ENCODE measurements at places on chromosomes 3 and 15.

GRCh38 chr15:43169888-43170287 is 15.3 kb upstream of the CCNDBP1 start:
- DNase-seq: no peak

DNA sequence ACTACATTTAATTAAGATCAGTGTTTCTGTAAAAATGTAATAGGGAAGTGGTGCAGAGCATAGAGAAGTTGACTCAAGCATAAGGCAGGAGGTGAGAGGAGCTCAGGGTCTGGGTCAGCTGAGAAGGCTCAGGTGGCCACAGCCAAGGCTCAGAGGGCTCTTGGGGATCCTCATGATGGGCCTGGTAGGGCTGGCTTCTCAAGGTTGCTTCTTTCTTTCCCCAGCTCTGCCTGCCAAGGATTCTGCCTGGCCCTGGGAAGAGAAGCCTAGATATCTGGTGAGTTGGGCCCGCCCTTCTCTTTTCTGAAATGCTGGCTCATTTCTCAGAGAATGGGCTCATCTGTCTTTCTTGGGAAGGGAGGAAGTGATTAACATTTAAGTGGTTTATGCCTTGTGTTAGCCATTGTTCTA is 6.5 kb downstream of the ZNF589 start:
- peak; percentile 36 for DNase-seq

DNA sequence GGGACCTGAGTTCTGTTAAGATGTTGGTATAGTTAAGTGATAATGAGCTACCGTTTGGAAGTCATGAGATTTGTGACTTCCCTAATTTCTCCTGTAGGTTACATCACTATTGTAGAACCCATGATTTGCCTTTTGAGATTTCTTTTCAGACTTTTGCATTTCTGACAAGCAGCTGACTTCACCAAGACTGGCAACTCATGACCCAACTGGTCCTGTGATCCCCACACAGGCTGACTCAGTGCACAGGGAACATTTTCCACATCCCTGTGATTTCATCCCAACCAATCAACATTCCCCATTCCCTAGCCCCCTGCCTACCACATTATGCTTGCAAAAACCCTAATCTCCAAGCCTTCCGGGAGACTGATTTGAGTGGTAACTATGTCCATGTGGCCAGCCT is 242.1 kb upstream of the PDZRN3 start:
- peak; percentile 18 for DNase-seq

DNA sequence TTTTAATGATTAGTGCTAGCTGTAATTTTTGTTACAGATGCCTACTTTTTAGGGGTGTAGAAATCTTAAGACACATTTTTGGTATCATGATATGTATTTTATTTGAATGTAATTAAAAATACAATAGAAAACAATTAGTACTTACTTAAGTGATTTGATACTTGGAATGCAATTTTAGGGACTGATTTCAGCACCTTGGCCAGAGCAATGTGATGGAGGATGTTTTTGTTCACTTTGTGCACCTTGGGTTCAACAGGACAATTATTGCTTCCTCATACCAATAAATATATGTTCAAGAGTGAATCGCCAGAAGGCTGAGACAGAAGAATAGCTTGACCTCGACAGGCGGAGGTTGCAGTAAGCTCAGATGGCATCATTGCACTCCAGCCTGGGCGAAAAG is 22.3 kb downstream of the GMNC start:
- DNase-seq: peak; percentile 19

DNA sequence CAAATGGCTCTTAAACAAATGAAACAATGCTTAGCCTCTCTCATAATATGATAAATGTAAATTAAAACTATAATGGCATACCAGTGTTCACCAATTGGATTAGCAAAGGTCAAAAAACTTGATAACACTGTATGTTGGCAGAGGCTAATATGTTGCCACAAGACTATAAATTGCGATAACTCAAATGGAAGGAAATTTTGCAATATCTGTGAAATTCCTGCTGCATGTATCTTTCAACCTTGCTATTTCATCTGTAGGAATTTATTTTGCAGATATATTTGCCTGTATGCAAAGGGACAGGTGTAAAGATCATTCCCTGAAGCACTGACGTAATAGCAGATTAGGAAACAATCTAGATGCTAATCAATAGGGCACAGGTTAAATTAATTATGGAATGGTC is 191.4 kb upstream of the EIF1B start:
- DNase-seq: no peak

DNA sequence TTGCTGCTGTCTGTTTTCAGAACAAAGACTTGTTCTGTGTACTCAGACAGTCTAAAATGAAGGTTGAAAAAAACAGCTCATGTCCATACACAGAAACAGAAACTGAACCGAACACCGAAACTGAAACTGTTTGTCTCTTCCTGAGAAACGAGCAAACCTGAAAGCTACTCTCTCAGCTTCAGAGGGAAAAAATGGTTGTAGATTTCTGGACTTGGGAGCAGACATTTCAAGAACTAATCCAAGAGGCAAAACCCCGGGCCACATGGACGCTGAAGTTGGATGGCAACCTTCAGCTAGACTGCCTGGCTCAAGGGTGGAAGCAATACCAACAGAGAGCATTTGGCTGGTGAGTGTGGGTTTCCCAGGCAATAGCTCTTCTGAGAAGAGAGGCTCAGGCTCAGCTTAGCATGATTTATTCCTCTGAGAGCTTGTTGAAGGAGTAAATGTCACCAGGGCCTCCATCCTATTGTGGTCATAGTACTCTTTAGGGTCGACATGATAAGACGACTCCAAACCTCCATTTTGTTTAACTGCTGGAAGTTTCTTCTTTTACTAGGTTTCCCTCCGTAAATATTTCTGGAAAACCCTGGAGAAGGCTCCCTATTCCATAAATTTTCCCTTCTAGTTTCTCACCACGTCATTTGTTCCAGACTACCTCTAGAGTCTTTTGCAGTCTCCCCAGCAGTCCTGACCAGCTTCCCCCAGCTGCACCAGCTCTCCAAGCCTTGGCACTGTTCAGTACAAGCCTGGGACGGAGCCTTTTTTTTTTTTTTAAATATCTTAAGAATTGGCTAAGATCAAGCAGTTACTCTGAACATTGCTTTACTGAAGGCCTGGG is at the start of gene RTP4:
Gene RTP4, plus strand, starts transcription at position 135 of the 838 bp plus-strand sequence. Its CDS starts 57 bp downstream, at position 192.
- DNase-seq: peak; percentile 1

DNA sequence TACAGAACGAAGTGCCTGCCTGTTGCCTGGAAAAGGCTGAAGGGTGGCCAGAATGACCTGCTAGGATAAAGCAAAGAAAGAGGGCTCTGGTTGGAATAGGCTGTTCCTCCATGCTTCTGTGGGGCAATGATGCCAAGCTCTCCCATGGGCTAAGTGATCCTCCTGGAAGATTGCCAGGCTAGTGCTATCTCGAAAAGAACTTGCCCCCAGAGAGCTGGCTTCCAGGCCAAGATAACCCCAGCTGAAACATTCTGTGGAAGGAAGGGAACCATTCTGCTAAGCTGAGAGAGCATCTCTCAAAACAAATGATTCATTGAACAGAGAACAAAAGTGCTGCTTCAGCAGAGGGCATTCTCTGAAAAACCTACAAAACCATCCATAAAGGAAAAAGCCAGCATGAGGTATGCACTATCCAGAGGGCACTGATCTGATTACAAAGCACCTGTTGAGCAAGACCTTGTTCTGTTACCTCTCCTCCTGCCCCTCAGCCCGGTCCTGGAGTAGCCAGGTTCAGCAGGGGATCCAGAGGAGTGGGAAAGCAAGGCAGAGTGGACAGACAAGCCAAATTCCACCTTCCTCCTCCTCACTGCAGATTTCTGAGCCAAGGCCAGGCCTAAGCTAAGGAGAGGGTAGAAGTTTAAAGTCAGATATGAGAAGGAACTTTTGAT is 31.9 kb upstream of the SPRED1 start:
- DNase-seq: no peak

Data from LHCN-M2 (cell line).